ENCODE measurements at places on chromosomes 12 and 14. TPM values are rescaled to one million over a fixed set of nuclear protein-coding genes. Genes with fewer than 3 reads are reported as not detected.

- no peaks in the 10 kb centered on the region for H3K4me1 ChIP-seq
- H3K4me3 ChIP-seq = no peak overlapping the region
- no peak overlapping the region for H3K27ac ChIP-seq
- DNase-seq = no peak
Observed at GRCh38 chr12:105978276-105978675, 160.5 kb downstream of the NUAK1 start.

DNA sequence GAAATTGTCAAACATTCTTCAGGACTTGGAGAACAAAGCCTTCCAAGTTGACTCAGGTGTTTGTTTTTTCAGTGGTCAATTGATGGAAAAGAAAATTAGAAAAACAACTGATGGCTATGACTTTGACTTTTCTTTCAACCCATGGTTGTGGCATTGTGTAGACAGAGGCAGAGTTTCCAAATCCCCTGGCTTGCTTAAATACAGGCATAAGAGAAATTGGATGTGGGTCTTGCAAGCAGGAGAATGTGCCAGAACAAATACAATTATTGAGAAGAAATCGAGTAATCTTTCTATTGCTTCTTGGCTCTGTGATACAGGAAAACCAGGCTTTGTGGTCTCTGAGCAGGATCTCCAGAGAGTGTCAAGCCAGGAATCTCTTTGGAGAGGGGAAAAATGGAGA is 40.9 kb upstream of the FRMD6 start:
- no peaks in the 10 kb centered on the region for H3K36me3 ChIP-seq
- H3K4me1 ChIP-seq = peaks cover 8% of the 10 kb centered on the region

- H3K27me3 ChIP-seq = peaks cover 8% of the 10 kb centered on the region
- no peak overlapping the region for H3K4me3 ChIP-seq
- no peaks in the 10 kb centered on the region for H3K36me3 ChIP-seq
- DNase-seq = no peak
Observed at GRCh38 chr12:3081091-3081490, 3.9 kb downstream of the TSPAN9 start.

GRCh38 chr12:124550123-124551089 is 17.0 kb downstream of the NCOR2 start:
- peaks cover 75% of the 10 kb centered on the region for H3K4me1 ChIP-seq
- no peak overlapping the region for H3K4me3 ChIP-seq
- H3K36me3 ChIP-seq = peaks cover 8% of the 10 kb centered on the region
- no peak for DNase-seq
- H3K27me3 ChIP-seq = no peaks in the 10 kb centered on the region
- H3K27ac ChIP-seq = no peak overlapping the region

- no peaks in the 10 kb centered on the region for H3K27me3 ChIP-seq
- peaks cover 80% of the 10 kb centered on the region for H3K36me3 ChIP-seq
- DNase-seq = peak; percentile 46
Observed at GRCh38 chr12:56031987-56032386, 9.7 kb upstream of the RPS26 start.

DNA sequence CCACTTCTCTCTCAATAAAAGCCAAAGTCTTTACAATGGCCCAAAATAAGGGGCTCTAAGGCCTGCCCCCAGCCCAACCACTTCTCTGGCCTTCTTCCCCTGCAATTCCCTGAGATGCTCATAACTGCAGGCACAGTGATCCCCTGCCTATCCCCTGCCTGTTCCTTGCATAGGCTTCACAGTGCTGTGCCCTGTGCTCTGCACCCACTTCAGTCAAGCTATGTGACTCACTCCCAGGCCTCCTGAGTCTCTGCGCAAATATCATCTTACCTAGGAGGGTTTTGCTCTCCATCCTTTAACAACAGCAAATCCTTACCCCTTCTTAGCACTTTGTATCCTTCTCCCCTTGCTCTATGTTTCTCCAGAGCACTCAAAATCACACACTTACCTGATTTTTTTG is 242.2 kb downstream of the MSRB3 start:
- H3K36me3 ChIP-seq = no peaks in the 10 kb centered on the region
- no peaks in the 10 kb centered on the region for H3K27me3 ChIP-seq
- H3K4me1 ChIP-seq = no peaks in the 10 kb centered on the region
- DNase-seq = no peak
- H3K27ac ChIP-seq = no peak overlapping the region

- no peak overlapping the region for H3K27ac ChIP-seq
- H3K36me3 ChIP-seq = no peaks in the 10 kb centered on the region
- no peak for DNase-seq
- H3K4me1 ChIP-seq = peaks cover 26% of the 10 kb centered on the region
- no peak overlapping the region for H3K4me3 ChIP-seq
Observed at GRCh38 chr14:105287249-105288102, 13.3 kb downstream of the BRF1 start.

DNA sequence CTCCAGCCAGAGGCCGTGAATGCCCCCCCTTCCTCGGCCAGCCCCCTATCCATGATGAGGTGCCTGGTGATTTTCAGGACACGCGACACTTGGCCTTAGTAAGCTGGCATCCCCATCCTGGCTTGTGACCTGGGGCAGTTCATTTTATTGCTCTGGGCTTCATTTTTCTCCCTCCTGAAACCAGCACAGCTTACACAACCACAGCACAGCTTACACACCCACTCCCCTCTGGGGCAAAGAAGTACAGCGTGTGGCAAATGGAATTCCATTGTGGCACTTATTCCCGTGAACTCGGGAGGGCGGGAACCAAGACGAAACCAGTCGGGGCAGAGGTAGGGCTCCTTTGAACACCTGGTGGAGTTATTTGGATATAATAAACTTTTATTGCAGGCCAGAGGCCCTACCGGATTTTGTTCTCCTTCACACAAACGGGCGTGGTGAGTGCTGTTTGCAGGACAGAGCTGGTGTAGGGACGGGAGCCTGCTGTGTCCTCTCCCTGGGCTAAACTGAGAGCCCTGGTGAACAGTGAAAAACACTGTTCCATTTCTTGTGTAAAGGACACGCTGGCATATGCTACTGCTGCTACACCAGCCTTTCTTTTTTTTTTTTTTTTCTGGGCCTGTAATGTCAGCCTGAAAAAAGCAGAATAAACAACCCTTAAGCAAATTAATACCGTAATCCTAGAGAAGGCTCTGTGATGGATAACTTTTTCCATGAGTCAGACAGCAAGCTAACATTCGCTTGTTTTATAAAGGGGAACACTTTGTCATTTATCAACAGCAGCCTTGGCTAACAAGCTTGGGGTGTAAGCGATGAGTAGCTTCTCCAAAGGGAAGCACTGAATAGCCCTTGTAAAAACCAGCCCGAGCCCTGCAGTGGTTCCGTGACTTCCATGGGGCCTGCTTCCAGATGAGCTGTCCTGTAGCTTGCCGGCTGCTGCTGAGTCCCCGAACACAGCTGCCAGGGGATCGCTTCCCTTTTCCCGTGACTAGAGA is 29.3 kb downstream of the CD9 start:
- H3K27me3 ChIP-seq = no peaks in the 10 kb centered on the region
- peaks cover 34% of the 10 kb centered on the region for H3K4me1 ChIP-seq

DNA sequence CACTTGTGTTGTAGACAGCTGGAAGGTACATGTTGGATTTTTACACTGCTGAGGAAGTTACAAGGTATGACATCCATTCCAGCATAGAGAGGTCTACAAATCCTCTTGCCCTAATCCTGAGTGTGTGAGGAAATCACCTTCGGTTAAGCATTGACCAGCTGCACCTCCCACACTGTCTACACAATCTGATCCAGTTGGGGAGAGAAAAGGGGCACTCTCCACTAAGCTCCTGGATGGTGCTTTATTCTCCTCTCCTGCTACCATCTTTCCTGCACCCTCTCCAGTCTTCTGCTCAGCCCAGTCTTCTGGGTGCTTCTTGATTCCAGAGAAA is at the start of gene OR6J1:
OR6J1 (minus strand) TSS at position 48 of the 331 bp plus-strand sequence. CDS start 9,541 bp downstream, outside the sequence.
- no peaks in the 10 kb centered on the region for H3K27me3 ChIP-seq
- DNase-seq = no peak
- no peak within 1 kb of the TSS for H3K27ac ChIP-seq

Gene SUDS3
- 22.3 TPM for total RNA-seq

Gene SPTB
- total RNA-seq = 0.31 TPM

Gene TSPAN9
- 0.31 TPM for total RNA-seq

Gene TMEM179
- total RNA-seq = not detected

Gene SLC39A5
- total RNA-seq = 0.49 TPM

Gene MANSC4
- total RNA-seq = not detected

Gene MYL2
- not detected for total RNA-seq
